ENCODE measurements at places on chromosomes 11 and 22.

- no peak for DNase-seq
Measured at GRCh38 chr11:94998285-94998684, 24.8 kb downstream of the KDM4D start.

DNA sequence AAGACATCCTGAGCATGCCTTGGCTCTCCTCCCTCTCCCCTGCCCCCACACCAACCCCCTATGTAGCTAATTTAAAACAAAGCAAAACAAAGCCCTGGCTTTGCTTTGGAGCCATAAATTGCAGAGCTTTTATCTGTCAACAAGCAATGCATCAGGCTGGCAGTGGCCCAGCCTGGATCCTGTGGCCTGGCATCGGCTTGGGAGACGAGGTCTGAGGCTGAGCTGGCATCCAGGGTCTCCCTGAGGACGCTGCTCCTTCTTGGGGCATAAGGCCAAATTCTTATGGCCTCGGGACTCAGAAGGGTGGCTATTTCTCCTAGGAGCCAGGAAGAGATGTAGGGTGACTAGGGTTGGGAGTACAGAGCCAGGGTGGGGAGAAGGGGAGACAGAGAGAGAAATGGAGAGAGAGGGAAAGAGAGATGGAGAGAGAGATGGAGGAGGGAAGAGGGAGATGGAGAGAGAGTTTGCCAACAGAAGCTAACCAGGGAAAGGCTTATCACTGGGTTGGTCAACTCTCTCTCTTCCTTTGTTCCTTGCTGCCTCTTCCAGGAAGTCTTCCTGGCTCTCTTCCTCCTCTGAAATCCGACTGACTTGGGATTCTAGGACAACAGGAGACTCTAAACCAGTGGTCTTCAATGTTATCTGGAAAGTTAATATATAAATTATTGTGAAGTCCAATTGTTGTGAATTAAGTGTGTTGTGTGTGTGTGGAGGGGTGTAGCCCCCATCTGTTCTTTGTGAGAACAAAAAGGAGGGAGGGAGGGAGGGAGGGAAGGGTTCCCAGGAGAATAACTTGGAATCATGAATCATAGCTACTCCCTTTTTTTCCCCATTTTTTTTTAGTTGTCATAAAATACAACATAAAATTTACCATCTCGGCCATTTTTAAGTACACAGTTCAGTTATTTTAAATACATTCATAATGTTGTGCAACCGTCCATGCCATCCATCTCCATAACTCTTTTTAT lies 29.1 kb downstream of the TSPAN18 start:
- DNase-seq, result no peak

DNA sequence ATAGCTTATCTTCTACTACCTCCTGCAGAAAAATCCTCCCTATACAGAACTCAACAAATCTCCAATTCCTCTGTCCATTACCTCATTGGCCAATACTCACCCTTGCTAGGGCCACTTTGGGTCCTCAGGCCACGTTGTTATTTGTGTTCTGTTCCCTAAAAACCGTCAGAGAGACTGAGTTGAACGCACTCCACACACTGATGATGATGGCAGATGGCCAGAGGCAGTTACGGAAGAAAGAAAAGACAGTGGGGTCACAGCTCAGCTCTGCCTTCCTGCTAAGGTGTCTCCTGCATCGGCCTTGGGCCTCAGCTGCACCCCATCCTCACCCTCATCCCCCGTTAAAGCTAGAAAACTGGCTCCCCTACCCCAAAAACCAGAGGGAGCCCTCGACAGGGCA lies 66.2 kb downstream of the MICAL3 start:
- DNase-seq, result no peak

DNA sequence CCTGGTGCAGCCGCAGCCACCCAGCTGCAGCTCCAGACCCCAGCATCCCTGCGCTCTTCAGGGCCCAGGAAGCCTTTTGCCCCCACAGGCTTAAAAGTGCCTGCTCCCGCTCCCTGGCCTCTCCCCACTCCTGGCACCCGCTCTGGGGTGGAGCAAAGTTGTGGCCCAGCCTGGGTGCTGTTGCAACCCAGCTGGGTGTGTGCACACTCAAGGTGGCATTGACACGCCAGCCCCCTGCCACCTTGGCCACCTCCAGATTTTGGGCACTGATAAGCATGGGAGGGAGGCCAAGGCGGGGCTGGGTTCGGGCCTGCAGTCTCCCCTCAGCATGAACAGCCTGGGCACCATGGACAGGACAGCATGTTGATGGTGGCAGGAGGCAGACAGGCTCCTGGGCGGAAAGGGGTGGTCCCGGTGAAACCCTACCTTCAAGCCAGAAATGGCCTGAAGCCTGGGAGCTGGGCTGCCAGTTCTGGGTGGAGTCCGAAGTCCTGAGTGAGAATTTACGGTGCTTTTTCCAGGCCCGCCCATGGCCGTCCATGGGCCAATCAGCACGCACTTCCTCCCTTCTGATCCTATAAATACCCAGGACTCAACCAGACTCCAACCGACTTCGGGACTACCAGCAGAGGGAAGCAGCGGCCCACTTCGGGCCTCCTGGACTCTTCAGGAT lies 23.6 kb upstream of the RNASEH2C start:
- peak; percentile 55 for DNase-seq

GRCh38 chr22:19039796-19040280 lies 82.4 kb downstream of the DGCR2 start:
- DNase-seq, result no peak

DNA sequence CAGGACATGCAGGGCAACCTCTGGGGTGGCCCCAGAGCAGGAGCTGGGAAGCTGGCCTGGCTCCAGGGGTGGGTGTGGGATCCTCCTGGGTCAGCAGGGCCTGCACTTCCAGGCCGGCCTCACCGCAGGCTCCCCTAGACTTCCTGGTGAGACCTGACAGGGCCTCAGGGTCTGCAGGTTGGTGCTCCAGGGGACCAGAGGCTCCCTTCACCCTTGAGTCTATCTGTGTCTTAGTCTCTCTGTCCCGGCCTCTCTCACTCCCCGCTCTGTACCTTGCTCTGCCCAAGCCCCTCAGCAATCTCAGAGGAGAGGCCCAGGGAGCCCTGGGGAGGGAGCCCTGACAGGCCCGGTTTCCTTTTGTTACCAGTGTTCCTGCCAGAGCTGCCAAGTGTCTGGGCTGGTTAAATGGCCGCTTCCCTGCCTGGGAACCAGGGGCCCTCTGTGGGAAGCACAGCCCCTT lies 13.9 kb downstream of the CD82 start:
- DNase-seq, result no peak

GRCh38 chr22:43994006-43994405 lies 30.1 kb upstream of the PARVB start:
- DNase-seq, result no peak

DNA sequence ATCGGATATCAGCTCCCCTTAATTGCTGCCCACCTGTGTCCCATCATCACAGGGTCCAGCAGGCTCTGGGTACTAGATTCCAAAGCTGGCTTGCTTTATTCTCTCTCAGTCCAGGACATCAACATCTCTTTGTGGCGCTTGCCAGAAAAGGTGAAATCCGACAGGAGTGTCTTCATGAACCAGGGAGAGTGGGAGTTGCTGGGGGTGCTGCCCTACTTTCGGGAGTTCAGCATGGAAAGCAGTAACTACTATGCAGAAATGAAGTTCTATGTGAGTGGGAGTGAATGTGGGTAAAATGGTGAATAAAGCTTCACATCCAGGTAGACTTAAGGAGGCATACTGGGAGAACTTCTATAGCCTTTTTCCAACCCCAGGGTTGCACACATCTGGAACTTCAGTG lies 11.0 kb downstream of the HTR3A start:
- no peak for DNase-seq

DNA sequence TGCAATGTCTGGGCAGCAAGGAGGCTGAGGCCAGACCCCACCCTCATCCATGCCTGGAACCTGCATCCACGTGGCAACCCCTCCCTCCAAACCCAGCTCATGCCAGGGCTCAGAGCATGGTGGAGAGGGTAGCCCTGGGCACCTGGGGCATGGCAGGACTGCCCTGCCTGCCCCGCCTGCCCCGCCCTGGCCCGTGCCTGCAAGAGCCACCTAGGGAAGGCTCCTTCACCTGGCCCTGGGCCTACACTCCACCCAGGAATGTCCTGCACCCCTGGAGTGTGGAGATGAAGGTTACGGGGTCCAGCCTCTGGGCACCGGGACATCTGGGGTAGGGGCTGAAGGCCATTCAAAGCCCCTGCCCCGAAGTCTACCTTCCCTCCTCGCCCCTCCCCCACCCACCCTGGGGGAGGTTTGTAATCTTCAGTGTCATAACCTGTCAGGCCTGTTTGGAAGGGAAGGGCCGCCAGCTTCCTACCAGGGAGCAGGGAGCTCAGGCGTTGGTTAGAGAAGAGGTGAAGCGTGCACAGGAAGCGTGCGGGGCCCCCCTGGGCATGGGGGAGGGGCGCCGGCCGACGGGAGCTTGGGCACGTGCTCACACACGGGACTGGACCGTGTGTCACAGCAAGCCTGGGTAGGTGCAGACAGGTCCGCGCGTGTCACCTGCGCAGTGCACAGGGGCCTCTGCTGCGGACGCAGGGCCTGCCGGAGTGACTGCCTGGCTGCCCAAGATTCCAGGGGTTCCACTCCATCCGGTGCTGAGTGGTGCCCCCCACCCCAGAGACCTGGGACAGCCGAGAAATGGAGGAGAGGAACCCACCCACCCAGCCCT lies 30.7 kb upstream of the TH start:
- peak; percentile 57 for DNase-seq

DNA sequence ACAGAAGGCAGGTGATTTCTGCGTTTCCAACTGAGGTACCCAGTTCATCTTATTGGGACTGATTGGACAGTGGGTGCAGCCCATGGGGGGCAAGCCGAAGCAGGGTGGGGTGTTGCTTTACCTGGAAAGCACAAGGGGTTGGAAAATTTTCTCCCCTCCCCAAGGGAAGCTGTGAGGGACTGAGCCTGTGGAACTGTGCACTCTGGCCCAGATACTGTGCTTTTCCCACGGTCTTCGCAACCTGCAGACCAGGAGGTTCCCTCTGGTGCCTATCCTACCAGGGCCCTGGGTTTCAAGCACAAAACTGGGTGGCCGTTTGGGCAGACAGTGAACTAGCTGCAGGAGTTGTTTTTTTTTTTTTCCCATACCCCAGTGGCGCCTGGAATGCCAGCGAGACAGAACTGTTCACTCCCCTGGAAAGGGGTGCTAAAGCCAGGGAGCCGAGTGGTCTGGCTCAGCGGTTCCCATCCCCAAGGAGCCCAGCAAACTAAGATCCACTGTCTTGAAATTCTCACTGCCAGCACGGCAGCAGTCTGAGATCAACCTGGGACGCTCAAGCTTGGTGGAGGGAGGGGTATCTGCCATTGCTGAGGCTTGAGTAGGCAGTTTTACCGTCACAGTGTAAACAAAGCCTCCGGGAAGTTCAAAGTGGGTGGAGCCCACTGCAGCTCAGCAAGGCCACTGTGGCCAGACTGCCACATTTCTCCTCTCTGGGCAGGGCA lies 97.2 kb downstream of the JRKL start:
- no peak for DNase-seq

Measured in KBM-7 (cell line).